Right cardiac atrium (tissue), 5 donors: ENCODE measurements at places on chromosomes 1 and 21.

- DNase-seq = no peak
These were observed 438.2 kb downstream of the SMYD3 start for GRCh38 chr1:246068619-246069509.

- DNase-seq = no peak
These were observed 44.4 kb upstream of the B3GALT5 start for GRCh38 chr21:39568361-39568760.

GRCh38 chr1:227489572-227489971 is 73.8 kb upstream of the ZNF678 start:
- no peak for DNase-seq

DNA sequence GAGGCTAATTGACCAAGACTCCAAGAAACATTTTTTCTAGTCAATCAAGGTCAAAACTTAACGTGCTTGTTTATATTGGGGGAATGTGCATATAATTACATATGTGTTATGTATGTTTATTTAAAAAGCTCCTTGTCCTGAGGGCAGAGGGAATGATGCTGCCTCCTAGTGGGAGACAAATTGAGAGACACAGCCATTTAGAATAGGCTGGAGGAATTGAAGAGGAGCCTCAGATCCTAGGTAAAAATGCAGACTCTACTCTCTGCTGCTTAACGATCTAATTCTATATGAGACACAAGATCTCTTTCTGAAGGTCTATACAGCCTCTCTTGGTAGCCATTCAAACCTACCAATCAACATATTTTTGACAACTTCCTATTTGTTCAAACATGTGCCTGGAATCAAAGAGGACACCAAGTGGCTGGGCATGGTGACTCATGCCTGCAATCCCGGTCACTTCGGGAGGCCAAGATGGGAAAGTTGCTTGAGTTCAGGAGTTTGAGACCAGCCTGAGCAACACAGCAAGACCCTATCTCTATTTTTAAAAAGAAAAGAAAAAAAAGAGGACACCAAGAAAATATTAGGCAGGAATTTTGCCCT is 136.6 kb upstream of the ZNF648 start:
- no peak for DNase-seq

DNA sequence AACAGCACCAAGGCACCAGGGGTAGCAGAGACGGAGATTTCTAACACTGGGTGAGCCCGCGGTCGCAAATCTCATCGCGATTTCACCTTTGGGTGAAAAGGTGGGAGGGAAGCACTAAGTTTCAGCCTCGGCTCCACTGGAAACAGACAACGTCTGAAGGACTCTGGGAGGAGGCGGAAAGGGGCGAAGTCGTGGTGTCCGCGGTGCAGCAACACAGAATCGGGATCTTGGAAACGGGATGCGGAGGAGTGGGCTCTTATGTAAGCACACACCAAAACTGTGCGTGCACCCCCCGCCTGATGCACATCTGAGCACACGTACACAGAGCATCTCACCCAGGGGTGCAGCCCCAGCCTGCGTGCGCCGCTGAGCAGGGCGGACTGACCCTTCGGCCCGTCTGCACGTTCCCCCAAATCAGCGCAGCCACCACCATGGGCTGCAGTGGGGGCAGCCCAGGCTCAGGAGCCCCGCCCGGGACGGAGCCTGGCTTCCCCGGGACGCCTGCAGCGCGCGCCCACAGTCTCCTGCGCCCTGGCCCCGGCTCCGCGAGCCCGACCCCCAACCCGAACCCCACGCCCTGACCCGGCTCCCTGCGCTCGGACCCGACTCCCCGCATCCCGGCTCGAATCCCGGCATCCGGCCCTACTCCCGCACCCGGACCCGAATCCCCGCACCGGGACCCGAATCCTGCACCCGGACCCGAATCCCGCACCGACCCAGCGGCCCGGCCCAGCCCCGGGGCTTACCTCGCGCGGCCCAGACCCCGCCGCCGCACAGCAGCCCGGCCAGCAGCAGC is 670 bp downstream of the CLSTN1 start:
- peak; percentile 71 for DNase-seq

- no peak for DNase-seq
These were observed 41.6 kb upstream of the TMEM52 start for GRCh38 chr1:1960480-1961196.

- no peak for DNase-seq
These were observed 95.2 kb downstream of the COQ8A start for GRCh38 chr1:227035316-227035715.

DNA sequence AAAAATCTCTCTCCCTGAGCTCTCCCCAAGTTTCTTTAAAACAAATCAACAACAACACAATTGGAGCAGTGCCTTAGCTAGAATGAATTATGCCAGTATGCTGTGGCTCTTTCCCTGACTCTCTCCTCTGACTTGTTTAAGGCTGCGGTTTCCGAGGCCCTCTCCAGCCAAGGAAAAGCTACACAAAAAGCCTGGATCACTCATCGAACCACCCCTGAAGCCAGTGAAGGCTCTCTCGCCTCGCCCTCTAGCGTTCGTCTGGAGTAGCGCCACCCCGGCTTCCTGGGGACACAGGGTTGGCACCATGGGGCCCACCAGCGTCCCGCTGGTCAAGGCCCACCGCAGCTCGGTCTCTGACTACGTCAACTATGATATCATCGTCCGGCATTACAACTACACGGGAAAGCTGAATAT is 1.9 kb downstream of the S1PR1 start:
- peak; percentile 96 for DNase-seq

- DNase-seq = no peak
These were observed 17.9 kb downstream of the TNFRSF25 start for GRCh38 chr1:6447818-6448748.

GRCh38 chr21:44086636-44087425 is 20.4 kb upstream of the PWP2 start:
- no peak for DNase-seq

DNA sequence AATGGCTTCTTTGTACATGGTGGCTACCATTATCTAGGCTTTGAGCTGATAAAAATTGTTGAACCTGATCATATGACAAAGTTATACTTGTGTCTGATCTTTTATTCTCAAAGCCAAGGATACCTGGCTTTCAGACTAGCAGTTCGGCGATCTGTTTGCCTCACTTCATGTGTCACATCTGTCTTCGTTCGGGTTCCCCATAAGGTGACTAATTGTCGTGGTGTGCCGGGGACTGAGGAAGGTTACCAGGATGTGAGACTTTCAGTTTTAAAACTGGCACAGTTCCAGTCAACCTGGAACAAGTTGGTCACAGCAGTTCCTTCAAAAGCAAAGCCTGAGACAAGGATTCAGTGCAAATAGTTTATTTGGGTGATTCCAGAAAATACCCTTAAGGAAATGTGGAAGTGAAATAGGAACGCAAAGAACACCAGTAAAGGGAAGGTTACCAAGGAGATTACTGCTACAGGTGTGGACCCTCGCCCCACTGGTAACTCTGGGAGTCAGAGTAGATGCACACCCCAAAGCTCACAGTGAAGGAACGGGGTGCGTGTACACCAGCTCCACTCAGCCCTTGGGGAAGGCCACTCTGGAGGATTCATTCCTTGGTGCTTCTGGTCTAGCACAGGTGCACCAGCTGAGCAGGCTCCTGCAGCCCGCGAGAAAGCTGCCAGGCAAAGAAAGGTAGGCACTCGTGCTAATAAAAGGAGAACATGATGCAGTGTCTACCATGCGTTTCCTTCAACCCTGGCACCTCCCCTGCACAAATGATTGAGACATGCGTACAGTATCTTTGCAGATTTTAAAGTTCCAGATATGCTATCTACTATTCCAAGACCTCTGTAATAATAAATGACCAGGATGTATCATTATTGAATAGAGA is 69.0 kb downstream of the VWA5B1 start:
- no peak for DNase-seq

GRCh38 chr1:71228742-71229365 is 148.0 kb upstream of the ZRANB2 start:
- no peak for DNase-seq

DNA sequence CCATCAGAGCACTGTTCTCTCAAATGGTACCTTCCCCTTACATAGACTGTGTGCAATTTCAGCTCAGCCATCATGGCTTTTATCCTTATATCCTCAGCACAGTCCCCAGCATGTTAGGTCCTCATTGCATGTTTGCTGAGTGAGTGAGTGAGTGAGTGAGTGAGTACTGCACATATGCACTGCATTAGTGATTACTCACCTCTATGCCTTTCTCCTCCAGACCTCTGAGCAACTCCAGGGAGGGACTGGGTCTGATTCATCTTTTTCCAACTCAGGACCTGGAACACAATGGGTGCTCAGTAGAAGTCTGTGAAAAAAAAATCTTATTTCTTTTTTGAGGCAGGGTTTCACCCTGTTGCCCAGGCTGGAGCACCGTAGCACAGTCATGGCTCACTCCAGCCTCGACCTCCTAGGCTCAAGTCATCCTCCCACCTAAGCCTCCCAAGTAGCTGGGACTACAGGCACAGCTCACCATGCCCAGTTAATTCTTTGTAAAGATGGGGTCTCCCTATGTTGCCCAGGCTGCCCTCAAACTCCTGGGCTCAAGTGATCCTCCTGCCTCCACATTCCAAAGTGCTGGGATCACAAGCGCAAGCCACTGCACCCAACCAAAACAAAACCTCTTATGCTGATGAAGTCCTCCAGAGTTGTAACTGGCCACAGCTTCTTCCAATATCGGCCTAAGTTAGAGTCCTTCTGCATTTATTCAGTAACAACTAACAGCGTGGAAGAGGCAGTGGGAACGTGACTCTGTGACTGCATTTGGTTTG is 23.7 kb downstream of the RNU5D-1 start:
- no peak for DNase-seq

- DNase-seq = no peak
These were observed 34.0 kb downstream of the C1orf198 start for GRCh38 chr1:230834292-230834691.

GRCh38 chr1:16352842-16353535 is 709 bp upstream of the FBXO42 start:
- DNase-seq = no peak

GRCh38 chr21:44314128-44314527 is 14.3 kb downstream of the PFKL start:
- no peak for DNase-seq

DNA sequence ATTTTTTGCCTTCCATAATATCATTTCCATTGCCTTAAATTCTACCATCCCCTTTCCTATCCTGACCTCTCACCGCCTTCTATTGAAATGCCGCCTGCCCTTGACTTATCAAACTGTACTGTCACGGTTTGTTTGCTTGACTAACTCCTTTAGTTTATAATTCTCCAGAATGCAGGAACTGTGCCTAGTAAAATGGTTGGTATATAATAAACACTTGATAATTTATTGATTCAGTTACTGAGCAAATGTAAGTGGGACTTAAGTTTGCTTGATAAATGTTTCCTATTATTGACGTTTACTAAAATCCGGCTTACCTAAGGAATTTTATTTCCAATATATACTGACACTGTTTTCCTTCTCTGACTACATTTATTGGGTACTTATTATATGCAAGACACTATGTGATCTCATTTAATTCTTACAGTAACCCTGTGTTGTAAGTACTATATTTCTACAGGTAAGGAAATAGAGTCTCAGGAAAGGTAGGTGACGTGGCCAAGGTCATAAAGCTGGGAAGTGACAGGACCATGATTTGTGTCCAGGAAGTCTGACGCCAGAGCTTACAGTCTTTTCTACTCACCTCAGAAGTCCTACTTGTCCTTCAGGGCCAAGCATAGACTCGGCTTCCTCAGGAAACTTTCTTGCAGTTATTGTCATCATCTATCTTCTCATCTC is 35.7 kb downstream of the DPT start:
- DNase-seq = no peak

GRCh38 chr1:52752484-52752826 is 26.2 kb downstream of the ZYG11B start:
- no peak for DNase-seq

- no peak for DNase-seq
These were observed 17.4 kb upstream of the IFNAR2 start for GRCh38 chr21:33212159-33212851.

DNA sequence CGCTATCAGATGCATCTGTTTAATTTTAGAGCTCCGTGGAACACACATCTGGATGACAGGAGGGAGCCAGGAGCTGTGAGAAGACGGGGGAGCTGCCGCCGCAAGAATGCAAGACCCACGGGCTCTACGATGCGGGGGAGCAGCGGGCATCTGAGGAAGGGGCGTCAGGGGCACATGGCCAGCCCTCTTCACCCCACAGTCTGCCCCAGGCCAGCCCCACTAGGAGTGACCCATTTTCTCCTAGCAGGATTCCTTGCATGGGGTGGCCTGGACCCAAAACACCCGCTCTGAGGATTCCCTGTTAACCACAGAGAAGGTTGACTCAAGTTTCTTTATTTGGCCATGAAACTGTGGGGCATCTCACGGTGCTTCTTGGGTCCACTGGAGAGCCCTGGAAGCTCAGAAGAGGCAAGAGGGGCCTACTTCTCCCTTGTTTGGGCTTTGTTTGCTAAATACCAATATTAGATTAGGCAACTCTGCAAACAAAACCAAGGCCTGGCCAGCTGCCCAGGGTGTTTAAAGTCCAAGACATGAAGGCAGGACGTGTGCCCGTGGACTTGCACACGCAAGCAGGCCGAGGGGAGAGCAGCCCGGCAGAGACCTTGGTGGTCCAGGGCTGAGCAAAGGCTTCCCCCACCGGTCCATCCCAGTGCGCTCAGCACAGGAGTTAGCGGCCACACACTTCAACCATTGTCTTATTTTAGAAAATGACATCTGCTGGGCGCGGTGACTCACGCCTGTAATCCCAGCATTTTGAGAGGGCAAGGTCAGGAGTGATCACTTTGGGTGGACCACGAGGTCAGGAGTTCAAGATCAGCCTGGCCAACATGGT is 89.8 kb downstream of the DHRS3 start:
- peak; percentile 85 for DNase-seq

DNA sequence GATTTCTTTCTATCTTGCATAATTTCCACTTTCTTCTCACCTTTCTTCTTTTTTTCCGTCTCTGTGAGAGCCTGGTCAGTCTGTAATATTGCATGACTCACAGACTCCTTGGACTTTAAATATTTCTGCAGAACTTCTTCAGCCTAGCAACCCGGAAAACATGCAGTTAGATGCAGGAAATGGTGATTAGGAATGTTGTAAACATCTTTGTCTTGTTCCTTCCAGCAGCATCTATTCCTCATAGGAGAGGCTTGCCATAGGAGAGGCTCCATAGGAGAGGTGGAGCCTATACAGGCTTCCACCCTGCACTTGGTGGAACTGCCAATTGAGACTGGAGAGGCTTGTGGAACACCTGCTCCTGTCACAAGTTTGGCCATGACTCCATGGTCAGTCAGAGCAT is 10.0 kb downstream of the GBP5 start:
- DNase-seq = no peak
